Cerebellum (tissue), 4 donors: ENCODE measurements at places on chromosomes 5 and 9. TPM values are rescaled to one million over a fixed set of nuclear protein-coding genes. Genes with fewer than 3 reads are reported as not detected.
A peak's percentile ranks its signal among the peaks of the same experiment; 100 is the strongest.

Gene AP3B1
- total RNA-seq = 35.0 TPM

DNA sequence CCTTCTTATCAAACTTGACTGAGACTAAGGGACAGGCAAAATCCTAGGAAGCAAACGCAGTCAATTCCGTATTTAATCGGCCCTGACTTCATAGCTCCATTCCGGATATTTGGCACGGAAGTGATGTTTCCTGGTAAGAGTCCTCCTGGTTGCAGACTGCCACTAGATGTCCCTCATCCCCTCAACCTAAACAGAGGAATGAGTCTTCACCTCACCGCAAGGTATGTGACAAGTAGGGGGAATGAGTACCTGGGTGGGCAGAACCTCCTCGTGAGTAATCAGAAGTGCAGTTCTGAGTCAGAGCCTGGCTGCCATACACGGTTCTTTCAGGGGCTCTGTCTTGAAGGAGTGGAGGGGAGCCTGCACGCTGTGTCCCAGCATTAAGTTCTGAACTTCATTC is 173.6 kb downstream of the MUSK start:
- DNase-seq = no peak

- DNase-seq = no peak
These were observed 186.8 kb downstream of the SNX18 start for GRCh38 chr5:54704333-54704732.

GRCh38 chr9:98087420-98088354 is 31.2 kb downstream of the NANS start:
- DNase-seq = peak; percentile 20

DNA sequence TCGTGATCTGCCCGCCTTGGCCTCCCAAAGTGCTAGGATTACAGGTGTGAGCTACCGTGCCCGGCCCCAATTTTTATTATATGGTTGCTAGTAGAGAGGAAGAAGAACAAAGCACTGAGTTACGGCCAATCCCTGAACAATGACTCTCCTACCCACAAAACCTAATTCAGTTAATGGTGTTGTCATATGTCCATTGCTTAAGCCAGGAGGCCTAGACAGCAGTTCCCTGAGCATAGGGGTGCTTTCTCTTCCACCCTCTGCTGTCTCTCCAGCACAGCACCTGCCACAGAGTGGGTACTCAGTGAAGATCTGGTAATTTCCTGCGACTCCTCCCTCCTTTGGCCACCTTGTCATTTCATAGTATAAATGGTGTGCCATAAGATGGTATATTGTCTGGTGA is 21.4 kb upstream of the LTC4S start:
- DNase-seq = no peak

Gene BAAT
- not detected for total RNA-seq

DNA sequence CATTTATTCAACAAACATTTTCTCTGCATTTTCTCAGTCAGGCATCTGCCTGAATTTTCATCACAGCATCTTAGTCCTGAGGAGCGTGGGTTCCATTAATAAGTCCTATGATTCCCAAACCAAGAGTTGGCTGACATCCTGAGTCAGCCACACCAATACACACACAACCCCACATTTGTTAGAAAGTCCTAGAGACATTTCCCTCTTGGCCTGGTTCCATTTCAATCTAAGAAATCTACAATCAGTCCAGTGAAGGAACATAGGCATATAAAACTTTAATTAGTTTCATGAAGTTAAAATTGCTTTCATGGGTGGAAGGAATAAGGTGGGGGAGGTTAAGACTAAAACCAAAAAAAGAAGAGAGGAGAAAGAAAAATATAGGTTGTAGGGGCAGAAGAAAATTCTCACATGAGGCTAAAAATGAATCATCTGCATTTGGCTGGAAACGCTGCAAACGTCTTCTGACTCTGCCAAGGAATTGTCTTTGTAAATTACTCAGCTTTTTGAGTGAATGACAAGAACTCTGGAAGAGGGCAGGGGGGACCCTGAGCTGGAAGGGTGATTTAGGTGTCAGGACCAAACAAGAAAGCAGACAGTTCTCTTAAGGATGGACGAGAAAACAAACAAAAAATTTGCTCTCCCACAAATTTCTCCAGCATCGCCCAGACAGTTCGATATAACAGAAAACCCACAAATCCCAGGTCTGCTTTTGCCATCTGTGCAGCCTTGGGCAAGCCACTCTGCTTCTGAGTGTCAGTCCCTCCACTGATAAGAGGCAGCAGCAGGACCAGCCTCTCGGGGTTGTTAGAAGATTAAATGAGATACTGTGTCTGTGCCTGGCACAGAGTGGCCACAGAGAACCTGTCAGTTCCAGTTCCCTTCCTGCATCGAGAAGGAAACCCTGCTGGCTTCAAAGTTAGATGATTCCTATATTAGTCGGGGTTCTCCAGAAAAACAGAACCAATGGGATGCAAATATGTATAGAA is 289.7 kb downstream of the CDK5RAP2 start:
- peak; percentile 30 for DNase-seq

Gene RNF130
- total RNA-seq = 132 TPM

DNA sequence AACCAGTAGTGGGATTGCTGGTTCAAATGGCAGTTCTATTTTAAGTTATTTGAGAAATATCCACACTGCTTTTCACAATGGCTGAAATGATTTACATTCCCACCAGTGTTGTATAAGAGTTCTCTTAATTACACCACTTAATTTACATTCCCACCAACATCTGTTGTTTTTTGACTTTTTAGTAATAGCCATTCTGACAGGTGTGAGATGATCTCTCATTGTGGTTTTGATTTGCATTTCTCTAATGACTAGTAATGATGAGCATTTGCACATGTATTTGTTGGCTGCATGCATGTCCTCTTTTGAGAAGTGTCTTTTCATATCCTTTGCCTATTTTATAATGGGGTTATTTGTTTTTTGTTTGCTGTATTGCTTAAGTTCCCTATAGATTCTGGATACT is 688.3 kb downstream of the PRR16 start:
- DNase-seq = no peak

DNA sequence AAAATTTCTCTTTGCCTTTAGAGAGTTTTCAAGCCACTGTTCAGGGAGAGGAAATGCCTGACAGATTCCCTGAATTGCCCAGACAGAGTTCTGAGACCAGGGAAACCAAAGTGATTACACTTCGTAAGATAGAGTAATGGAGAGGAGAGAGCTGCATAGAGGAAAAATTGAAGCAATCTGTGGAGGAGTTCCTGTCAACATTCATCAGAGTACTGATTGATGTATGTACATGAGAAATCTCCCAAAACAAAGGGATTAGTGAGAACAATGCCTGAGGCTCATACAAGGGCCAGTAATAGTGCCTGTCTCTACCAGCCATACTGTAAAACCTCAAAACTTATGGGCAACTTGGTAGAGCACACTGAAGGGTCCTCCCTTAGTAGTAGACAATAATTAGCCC is 79.0 kb upstream of the TRIM32 start:
- no peak for DNase-seq

- DNase-seq = peak; percentile 64
These were observed at the start of gene CFAP77 for GRCh38 chr9:132409828-132410528. Gene CFAP77, plus strand, starts transcription at chr9:132410211. Its CDS starts 61 bp downstream, at chr9:132410272.

DNA sequence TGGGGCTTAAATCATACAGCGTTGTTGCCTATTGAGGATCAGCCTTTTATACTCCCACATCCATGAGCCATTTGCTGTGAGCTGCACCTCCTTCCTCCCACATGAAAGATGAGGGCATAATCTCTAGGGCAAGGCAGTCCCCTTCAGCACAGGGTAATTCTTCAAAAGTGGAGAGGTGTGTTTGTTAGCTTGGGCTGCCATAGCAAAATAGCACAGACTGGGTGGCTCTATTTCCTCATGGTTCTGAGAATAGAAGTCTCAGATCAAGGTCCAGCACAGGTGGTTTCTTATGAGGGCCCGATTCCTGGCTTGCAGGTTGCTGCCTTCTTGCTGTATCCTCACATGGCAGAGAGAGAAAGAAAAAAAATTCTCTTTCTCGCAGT is 121.8 kb upstream of the SLC12A2 start:
- DNase-seq = no peak

DNA sequence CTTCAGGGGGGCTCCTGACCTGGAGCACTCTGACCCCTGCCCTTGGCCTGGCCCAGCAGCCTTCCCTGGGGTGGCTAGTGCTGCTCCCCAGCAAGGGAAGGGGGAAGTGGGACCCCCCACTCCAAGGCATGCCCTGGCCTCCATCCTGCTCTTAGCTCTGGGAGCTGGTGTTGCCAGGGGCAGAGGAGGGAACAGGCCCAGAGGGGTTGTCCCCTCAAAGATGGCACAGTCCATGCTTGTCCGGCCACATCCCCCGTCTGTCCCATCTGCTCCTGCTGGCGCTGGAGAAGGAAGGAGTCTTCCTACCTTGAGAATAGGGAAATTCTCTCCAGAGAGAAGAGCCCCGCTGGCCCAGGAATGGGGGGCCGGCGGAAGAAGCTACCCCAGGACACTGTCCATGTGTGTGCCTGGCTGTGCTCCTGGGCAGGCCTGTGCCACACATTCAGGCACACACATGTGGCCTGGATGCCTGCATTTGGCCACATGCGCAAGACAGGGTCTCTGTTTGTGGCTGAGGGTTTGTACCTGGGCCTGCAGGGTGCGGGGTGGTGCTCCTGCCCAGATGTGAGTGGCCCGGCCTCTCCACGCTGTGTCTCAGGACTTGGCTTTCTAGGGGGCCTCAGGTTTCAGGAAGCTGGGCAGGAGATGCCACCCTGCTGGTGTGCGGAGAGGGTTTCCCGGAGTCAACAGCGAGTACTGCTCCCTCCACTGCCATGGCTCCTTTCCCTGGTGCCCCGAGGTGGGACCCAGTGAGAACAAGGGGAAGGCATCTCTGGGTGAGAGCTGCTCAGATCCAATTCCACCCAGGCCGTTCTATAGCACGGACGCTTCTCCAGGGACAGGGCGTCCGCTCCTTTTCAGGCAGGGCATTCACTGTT is 247.1 kb downstream of the PBX3 start:
- DNase-seq = no peak

DNA sequence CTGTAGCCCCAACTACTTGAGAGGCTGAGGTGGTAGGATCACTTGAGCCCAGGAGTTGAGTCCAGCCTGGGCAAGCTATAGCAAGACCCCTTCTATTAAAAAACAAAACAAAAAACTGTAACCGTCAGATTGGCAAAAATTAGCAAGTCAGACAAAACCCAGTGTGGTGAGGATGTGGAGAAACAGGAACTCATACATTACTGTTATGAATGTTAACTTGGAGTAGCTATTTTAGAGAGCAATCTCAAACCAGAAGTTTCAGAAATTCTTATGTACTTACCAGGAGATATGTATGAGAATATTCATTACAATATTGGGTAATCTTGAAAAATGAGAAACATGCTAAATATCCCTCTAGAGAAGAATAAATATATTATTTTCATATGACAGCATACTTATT is 120.3 kb downstream of the INVS start:
- no peak for DNase-seq

GRCh38 chr9:115350548-115350947 is 232.6 kb upstream of the TNC start:
- DNase-seq = no peak

GRCh38 chr5:118042076-118042475 is 946.3 kb downstream of the DTWD2 start:
- DNase-seq = peak; percentile 8

DNA sequence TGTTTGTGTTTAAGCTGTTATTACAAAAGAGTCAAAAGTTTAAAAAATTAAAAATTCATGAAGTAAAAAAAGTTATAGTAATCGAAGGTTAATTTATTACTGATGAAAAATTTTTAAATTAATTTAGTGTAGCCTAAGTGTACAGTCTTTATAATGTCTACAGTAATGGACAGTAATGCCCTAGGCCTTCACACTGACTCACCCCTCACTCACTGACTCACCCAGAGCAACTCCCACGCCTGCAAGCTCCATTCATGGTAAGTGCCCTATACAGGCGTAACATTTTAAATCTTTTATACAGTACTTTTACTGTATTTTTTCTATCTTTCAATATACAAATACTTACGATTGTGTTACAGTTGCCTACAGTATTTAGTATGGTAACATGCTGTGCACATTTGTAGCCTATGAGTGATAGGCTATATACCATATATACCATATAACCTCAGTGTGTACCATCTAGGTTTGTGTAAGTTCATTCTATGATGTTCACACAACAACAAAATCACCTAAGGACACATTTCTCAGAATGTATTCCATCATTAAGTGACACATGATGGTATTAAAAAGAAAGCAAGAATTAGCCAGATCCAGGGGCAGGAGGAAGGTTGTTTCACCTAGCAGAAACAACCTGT is 40.1 kb downstream of the DCAF10 start:
- DNase-seq = no peak

DNA sequence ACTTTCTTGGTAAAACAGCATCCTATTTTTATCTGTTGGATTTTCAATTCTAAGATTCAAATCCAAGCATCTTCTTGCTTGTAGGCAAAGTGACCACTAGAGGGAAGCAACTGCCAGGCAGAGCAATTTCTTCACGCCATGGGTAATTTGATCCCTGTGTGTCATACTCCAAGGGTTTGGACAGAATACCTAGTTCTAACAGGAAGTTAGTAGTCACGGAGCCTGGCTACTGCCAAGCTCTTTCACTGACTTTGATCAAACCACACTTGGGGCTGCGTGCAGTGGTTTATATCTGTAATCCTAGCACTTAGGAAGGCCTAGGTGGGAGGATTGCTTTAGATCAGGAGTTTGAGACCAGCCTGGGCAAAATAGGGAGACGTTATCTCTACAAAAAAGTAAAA is 473.6 kb upstream of the TNC start:
- DNase-seq = peak; percentile 14

DNA sequence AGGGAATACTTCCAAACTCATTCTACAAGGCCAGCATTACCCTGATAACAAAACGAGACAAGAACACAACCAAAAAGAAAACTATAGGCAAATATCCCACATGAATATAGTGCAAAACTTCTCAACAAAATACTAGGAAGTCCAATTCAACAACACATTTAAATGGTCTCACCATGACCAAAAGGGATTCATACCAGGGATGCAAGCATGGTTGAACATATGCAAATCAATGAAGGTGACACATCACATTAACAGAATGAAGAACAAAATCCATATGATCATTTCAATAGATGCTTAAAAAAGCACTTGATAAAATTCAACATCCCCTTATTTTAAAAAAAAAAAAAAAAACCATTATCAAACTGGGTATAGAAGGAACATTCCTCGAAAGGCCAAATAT is 186.0 kb downstream of the DTWD2 start:
- DNase-seq = no peak

- no peak for DNase-seq
These were observed 67.3 kb downstream of the PARP8 start for GRCh38 chr5:50733741-50734140.

DNA sequence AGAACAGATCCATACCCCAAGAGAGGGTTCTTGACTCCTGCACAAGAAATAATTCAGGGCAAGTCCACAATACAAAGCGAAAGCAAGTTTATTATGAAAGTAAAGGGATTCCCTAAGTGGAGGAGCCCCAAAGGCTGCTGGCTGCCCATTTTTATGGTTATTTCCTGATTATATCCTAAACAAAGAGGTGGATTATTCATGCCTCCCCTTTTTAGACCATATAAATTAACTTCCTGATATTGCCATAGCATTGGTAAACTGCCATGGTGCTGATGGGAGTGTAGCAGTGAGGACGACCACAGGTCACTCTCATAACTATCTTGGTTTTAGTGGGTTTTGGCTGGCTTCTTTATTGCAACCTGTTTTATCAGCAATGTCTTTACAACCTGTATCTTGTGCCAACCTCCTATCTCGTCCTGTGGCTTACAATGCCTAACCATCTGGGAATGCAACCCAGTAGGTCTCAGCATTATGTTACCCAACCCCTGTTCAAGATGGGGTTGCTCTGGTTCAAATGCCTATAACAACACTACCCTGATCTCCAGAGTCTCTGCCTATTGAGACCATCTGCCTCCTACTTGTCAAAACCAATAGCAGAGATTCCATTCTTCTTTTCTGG is 154.4 kb upstream of the GRAMD2B start:
- DNase-seq = no peak
